ENCODE measurements at places on chromosomes 5 and 9.
A peak's percentile ranks its signal among the peaks of the same experiment; 100 is the strongest.

- no peak for DNase-seq
These were observed 35.0 kb upstream of the ANKH start for GRCh38 chr5:14906628-14907027.

- no peak for DNase-seq
These were observed 31.6 kb upstream of the FST start for GRCh38 chr5:53448851-53449250.

GRCh38 chr5:67680099-67680498 is 483.5 kb upstream of the CD180 start:
- no peak for DNase-seq

DNA sequence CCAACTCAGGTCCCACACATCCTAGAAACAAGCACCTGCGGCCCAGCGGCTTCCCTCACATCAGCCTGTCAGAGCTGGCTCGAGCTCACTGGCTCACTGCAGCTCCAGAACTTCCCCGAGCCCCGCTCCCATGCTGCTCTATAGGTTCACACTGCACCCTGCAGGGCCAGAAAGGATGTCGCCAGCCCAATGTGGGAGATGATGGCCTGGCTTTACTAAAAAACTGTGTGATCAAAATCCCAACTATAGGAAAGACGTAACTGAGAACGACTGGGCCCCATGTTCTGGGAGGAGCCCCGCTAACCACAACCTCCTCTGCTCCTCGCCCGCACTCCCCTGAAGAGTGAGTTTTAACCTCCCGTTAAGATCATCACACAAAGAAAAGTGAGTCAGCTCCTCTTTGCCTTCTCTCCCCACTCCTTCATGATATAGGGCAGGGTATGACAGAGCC is 4.6 kb downstream of the SURF4 start:
- DNase-seq = peak; percentile 84

- no peak for DNase-seq
These were observed 27.4 kb downstream of the BICD2 start for GRCh38 chr9:92737216-92737606.

Measured in CD8-positive, alpha-beta T cell (primary cell).